ENCODE measurements at places on chromosomes 11 and 22. TPM values are rescaled to one million over a fixed set of nuclear protein-coding genes. Genes with fewer than 3 reads are reported as not detected.

DNA sequence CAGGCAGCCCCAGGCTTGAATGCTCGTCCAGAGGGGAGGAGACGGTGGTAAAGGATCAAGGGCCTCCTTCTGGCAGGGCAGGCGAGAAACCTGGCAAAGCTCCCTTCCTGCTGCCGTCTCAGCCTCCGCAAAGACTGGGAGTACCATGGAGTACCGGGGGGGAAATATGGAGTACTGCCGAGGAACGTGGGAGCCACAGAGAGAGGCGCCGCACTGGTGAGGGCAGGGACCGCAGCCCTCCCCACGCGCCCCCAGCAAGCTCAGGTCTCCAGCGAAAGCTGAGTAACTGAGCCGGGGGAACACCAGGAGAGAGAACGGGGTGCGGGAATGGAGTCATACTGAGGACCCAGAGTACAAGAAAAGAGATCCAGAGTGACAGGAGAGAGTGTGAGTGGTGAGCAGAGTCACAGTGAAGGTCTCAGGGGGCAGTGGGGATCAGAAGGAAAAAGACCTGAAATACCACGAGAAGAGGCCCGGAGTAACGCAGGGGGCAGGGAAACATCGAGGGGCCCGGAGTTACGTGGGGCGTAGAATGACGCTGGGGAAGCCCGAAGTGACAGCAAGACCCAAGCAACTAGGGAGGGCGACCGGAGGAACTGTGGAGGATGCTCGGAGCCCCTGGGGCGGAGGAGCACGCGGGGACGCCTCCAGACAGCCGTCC lies 740 bp downstream of the EML3 start:
- no peak for DNase-seq

DNA sequence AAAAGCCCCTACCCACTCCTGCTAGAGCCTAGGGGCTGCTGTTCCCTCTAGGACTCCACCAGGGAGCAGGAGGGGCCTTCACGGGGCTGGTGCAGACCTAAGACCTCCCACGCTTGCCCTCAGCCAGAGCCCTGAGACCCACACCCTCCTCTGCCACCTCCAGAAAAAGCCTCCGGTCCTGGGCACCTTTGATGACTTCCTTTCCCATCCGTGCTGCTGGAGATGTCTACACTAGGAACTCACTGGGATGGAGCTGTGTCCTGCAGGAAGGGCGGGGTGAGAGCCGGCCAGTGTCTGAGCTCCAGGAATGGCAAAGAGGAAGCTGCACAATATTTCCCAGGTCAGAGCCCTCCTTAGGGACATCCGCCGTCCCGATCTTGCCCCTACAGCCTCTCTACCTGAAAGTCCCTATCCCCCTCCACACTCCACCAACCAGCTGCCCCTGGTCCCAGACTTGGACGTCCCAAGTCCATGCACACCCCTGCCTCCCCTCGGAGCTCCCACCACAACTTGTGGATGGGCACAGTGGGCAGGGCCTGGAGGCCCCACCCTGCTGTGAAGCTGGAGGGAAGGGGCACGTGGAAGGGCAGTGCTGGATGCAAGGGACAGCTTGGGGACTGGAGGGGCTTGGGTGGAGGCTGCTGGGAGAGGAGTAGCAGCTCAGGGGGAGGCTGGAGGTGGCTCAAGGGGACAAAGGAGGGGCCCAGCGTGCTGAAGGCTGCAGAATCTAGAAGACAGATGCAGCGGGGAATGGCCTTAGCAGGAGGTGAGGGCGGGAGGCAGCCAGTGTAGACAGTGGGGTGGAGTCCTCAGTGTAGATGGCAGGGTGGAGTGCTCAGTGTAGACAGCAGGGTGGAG lies 13.5 kb upstream of the LRP5 start:
- no peak for DNase-seq

GRCh38 chr11:133399855-133400625 lies 132.3 kb downstream of the OPCML start:
- DNase-seq = peak; percentile 11

The OR5M11 gene
- total RNA-seq = not detected

The OR6T1 gene
- not detected for total RNA-seq

Measured in cardiac muscle cell (in vitro differentiated cells and primary cell).